Umbilical cord (tissue), 2 donors: ENCODE measurements at places on chromosomes 3 and 15. TPM values are rescaled to one million over a fixed set of nuclear protein-coding genes. Genes with fewer than 3 reads are reported as not detected.

DNA sequence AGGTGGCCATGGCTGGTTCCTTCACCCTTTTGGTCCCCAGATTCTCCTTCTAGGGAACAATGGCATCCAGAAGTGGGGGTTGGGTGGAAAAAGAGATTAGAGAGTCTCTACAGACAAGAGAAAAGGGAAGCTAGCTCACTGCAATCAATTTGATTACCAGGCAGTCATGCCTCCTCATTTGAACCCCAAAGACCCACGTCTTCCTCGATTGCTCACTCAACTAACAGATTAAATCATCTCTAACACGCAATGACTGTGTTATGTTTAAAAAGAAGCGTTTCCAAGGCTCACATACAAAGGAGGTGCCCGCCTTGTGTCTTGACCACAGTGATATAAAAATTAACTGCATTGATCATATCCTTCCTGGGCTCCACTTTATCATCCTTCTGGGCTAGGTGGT lies 57.6 kb downstream of the BHLHE40 start:
- no peak for DNase-seq

DNA sequence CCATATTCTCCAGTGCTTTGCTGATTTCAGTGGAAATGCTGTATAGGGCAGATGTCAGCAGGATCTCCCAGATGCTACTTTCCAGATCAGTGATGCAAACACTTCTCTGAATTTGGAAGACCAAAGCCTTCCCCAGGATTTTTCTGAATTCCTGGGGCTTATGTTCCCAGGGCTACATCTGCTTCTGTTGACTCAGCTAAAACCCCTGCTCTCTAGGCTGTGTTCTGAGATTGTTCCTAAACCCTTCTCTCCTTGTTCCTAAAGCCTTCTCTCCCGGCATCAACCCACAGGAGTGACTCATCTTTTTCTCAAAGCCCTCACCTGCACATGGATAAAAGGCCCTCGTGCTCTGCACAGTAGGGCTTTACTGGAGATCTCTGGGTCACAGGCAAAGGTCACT lies 35.5 kb downstream of the FAH start:
- DNase-seq, result peak; percentile 94

DNA sequence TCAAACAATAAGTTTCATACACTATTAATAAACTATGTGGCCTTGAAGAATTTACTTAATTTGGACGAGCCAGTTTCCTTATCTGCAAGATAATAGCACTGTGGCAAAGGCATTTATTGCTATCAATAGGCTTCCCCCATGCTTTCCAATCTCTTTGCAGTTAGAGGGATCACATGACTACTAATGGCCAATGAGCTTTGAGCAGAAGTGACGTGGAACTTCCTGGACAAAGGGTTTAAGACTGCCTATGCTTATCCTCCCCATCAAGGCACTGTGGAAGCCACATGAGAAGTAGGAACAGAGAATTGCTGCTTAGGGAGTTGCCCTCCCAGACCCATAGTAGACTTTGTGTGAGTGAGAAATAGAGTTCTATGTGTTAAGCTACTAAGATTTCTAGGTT lies 16.7 kb upstream of the ZMAT3 start:
- no peak for DNase-seq

GRIP2 gene
- 7.7 TPM for total RNA-seq
